ENCODE measurements at places on chromosomes 12 and 14.

DNA sequence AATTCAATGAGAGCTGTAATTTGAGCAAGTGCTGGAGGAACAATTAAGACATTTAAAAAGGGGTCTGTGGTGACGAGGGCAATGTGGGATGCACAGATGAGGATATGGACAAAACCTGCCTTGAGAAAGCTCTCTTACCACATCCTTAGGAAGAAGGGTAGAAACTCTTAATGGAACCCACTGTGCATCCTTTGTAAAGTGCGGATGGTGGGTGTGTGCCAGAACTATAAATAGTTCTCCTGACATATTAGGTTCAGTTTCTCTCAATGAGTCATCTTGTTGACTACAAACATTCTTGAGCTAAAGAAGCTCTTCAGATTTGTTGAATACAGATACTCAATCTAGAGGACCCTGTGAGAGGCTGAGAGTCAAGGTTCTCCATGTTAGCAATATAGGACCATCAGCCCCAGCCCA is 106.1 kb upstream of the ANO4 start:
- DNase-seq = no peak

GRCh38 chr14:68669111-68669511 is 123.8 kb downstream of the ZFP36L1 start:
- DNase-seq = no peak

GRCh38 chr14:96625426-96625985 is 123.3 kb downstream of the PAPOLA start:
- no peak for DNase-seq

GRCh38 chr14:67665868-67666267 is 8.6 kb downstream of the VTI1B start:
- no peak for DNase-seq

GRCh38 chr14:74326369-74327152 is 21.7 kb upstream of the VRTN start:
- DNase-seq = no peak

- no peak for DNase-seq
Measured at GRCh38 chr12:8912914-8913313, 1.4 kb upstream of the PHC1 start.

- DNase-seq = no peak
Measured at GRCh38 chr12:68673788-68674187, 13.0 kb upstream of the NUP107 start.

DNA sequence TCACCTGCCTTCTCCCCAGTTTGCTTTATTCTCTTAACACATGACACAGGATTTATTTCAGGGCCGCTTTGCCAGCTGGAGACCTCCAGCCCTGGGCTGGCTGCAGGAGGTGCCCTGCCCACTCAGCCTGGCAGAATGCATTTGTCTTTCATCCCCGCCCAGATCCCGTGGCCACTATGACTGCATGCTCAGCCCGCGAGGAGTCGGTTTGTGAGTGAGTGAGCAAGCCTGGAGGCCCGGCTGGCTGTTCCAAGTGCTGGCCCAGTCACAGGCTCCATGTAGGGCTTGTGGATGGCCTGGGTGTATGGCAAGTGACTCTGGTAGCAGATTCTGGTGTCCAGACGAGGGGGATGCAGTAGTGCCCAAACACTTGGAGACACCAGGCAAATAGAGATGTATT is 2.1 kb downstream of the TDP1 start:
- peak; percentile 33 for DNase-seq

GRCh38 chr12:69916544-69917235 is 91.7 kb downstream of the MYRFL start:
- no peak for DNase-seq

DNA sequence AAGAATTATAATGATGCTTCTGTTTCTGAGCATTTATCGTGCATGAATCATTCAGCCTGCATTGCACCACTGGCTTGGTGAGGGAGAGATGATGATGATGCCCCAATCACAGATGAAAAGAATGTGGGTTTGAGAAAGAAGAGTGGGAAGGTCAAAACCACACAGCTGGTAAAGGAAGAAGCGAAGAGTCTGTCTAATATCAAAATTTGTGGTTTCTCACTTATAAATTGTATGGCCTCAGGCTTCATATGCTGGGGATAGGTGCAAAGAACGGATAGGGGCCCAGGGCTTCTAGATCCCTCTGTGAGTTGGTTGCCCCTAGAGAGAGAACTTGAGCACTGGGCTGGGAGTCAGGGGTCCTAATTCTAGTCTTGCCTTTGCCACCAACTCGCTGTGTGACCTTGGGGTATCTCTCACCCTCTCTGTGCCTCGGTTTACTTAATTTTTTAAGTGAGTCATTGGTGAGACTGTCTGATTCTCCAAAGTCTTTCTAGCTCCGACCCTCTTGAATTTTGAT is 2.2 kb downstream of the OASL start:
- no peak for DNase-seq

DNA sequence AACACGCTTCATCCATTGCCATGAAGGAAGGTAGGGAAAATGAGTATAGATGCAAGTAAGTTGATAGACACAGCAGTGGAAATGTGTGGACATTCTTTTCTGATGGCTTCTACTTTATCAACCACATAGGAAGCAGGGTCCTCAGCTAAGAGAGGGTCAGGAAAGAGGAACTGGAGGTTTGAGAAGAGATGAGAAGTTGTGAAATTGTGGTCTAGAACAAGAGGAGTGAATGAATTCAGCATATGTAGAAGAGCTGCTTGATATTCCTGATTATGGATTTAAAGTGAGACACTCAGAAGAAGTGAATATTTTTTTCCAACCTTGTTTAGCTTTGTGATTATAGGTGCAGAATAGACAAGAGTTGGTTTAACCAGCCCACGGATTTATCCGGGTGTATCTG is 128.5 kb downstream of the SLC15A5 start:
- no peak for DNase-seq

DNA sequence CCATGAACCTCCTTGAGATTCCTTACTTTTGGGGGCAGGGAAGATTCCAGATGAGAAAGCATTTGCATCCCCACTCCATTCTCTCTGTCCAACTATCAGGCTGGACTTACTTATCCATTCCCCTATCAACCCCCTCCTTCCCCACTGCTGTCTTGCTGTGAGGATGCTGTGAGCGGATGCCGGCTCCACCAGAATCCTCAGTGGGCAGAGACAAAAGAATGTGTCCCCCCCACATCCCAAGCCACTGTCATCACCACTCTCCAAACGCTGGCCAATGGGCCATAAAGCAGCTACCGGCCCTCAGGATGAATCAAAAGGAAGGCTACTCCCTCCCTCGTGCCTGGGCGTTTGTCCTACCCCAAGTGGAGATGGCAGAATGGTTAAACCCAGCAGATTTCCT is 173.0 kb upstream of the NTF3 start:
- DNase-seq = no peak

- DNase-seq = no peak
Measured at GRCh38 chr12:47362126-47362705, 282.5 kb upstream of the AMIGO2 start.

- DNase-seq = no peak
Measured at GRCh38 chr12:47268501-47269454, 189.0 kb upstream of the AMIGO2 start.

DNA sequence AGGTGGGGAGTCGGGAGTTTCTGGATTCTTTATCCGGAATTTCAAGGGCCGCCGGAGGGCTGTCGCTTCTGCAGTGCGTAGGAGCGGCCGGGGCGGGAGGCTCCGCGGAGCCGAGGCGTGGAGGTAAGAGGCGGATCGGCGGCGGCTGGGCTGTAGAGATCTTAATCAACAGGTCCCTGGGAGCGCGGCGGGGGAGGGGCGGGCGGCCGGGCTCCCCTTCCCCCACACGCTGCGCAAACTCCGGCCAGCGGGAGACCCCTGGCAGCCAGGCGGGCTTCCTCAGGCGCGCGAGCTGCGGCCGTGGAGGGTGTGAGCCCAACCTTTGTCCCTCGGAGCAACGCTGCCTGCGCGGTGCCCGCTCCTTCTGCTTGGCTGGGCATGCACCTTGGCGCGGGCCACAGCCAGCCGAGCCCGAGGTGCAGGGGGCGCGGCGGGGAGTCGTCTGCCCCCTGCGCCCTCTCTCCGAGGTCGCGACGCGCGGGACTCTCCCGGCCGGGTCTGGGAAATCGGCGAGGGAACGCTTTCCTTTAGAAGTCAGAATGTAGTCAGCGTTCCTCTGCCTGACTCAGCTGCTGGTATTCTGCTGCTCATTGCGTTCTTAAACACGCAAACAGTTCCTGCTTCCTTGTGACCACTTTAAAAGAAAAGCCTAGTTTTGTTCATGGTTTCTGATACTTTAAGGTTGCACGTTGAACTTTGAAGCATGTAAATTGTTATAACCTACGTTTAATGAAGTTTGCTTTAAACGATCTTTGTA is at the start of gene PALS1:
Gene PALS1, plus strand, starts transcription at position 25 of the 757 bp plus-strand sequence. CDS start 37,736 bp downstream, outside the sequence.
- DNase-seq = peak; percentile 32

DNA sequence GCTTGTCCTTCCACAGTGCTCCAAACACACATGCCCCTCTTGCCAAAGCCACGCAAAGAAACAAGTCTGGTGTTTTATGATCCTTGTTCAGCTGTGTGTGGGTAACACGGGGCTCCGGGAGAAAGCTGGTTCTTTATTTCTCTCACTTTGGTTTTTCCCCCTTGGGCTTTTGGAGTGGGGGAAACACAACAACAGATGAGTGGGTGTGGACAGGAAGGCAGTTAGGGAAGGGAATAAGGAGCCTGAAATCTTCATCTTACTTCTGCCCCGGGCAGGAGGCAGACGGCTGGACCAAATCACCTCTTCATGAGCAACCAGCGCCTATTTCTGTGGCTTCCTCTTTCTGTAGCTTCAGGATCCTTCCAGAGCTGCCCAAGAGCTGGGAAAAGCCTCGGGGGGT is 218.5 kb downstream of the PHETA1 start:
- DNase-seq = no peak

DNA sequence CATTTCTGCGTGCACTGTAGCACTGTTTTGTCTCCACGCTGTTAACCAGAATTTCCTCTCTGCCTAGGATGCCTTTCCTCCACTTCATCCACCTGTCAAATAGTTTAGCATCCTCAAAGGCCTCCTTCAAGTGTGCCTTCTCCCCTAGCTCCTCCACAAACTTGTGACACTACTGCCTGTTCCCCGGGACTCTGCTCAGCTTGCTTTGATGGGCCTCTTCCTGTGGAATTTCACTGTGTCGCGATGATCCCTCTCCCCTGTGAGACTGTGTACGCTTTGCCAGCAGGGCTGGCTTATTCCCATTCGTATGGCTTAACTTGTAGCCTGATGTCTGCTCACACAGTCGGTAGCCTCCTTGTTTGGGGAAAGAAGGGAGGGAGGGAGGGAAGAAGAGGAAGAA is 426.8 kb downstream of the VRK1 start:
- DNase-seq = no peak

GRCh38 chr12:92471551-92471950 is 231.2 kb upstream of the PLEKHG7 start:
- no peak for DNase-seq

DNA sequence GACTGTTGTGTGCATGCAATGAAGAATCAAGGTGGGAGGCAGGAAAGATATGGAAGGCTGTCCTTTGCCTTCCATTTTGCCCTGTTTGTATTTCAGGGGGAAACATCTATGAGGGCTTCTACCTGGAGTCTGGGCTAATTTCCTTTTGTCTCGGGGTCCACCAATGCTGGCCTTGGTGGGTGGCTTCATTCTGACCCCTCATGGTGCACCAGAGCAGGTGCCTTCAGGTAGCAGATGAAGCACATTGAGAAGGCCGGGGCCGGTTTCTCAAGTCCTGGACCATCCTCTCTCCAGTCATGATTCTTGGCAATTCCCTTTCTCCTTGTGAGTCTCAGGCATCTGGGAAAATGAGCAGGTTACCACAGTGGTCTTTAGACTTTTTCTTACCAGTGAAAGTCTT is 47.2 kb downstream of the RPH3A start:
- no peak for DNase-seq

DNA sequence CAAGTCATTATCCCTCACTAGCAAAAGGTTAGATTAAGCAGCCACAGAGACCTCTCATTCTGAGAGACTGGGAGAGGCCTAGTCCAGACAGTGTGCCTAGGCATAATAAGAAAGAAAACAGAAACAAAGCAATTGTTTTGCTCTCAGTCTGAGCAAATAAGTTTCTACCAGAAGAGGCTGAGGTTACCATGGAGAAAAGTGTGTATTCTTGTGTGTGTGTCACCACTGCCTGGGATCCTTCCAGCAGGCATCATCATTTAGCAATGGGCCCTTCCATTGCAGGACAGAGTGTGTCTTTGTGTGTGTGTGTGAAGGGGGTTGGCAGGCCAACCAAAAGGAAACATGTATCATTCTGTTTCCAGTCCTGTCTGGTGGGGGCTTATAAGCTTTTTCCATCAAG is 3.7 kb downstream of the EFS start:
- no peak for DNase-seq

GRCh38 chr12:54598970-54599369 is 10.5 kb upstream of the PPP1R1A start:
- no peak for DNase-seq

GRCh38 chr12:120218680-120219606 is 18.0 kb upstream of the RPLP0 start:
- no peak for DNase-seq

- DNase-seq = no peak
Measured at GRCh38 chr12:102227954-102228353, 30.3 kb upstream of the PMCH start.

Data from posterior cingulate gyrus (tissue), 11 donors.